ENCODE measurements at places on chromosomes 5 and 9.

DNA sequence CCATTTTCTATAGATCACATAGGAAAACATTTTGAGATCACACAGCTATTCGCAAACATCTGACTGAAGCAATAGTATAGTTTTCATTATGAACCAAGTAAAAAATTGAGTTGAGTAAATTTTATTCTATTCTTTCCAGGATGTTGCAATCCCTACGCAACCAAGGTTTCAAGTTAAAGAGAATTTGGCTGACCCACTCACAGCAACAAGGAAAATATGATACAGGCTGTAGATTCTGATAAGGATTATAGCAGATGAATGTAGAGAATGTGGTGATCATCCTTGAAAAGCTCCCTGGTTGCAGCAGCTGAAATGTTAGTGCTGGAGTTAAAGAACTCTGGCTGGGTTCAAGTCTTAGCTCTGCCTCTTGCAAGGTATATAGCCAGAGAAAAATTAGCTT is 4.7 kb downstream of the ABCA1 start:
- no peak for DNase-seq

DNA sequence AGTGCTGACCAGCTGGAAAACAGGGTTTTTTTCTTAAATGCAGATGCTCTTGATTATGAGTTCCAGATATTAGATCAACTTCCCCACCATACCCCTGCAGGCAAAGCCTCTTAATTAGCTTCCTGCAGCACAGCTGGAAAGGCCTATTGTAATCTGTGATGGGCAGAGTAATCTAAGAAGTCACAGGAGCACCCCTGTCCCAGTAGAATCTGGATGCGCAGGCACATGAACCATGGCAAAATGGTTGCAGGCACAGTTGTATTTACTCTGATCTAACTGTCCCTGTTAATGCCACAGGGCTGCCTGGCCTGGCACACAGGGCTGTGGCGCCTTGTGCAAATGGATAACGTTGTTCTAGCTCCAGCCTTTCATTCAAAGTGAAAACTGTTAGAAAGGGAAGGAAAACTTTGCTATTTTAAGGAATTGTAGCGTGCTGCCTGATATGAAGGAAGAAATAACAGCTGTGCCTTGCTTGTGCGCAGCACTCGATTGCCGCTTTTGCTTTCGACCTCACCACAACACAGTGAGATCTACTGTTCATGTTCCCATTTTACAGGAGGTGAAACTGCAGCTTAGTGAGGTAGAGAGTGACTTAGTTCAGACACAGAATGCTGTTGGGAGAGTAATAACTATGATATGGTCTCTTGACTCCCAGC is 2.3 kb downstream of the TGFBI start:
- DNase-seq, result no peak

DNA sequence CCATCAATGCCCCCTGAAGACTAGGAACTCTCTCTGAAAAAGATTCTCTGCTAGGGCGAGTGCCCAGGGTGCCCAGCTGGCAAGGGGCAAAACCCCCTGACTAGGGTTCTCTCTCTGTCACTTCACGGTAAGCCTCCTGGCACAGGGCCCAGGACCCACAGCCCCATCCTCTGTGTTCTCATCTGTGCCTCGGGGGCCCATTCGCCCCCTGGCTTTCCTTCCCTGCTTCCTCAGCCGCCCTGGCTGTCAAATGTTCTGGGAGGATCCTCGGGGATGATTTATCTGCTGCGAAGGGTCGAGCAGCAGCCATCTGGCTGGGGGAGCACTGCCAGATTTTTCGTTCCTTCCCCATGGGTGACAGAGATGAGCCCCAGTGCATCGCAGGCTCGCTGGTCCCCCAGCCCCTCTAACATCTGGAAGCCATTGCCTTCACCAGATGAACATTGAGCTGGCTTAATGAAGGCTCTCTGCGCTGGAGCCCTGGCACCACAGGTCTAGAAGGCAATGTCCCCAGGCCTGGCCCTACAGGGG is 24.2 kb downstream of the HMCN2 start:
- no peak for DNase-seq

DNA sequence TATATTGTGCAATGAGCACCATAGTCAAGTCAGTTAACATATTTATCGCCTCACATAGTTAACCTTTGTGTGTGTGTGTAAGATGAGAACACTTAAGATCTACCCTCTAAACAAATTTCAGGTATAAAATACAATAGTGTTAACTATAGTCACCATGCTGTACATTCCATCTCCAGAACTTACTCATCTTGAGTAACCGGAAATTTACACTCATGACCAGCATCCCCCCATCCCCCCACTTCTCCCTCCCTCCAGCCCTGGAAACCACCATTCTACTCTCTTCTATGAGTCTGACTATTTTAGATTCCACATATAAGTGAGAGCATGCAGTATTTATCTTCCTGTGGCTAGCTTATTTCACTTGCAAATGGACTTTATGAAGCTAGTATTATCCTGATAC is 40.3 kb downstream of the ZNF354A start:
- no peak for DNase-seq

DNA sequence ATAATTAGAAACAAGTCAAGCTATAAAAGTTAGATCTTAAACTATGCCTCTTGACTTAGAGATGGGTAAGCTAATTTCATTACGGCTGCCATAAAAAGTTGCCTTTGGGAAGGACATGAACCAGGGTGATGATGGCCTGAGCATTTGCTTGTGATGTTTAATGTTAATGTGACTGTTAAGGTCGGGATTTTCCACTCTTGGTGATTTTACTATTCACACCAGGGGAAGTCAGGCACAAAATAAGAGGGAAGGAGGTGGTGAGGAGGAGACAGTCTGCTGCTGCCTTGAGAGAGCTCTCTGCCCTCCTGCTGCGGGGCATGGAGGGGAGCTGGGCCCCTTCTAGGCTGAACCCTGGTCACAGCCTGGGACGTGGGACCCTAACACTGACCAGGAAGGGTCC is 34.4 kb downstream of the AHRR start:
- no peak for DNase-seq

- DNase-seq, result no peak
Observed at GRCh38 chr5:2702096-2702879, 49.2 kb downstream of the IRX2 start.

- DNase-seq, result no peak
Observed at GRCh38 chr5:162683284-162683683, 615.7 kb downstream of the GABRG2 start.

GRCh38 chr9:72948575-72949243 is 4.1 kb downstream of the ALDH1A1 start:
- DNase-seq, result no peak

All from activated T-cell treated with anti-CD3 and anti-CD28 coated beads, Interleukin-2, amount 50 U/mL, for 48 hours (primary cell).